Activated B cell treated with CpG ODN at 0.5 μM for 24 hours (primary cell): ENCODE measurements at places on chromosomes 3 and 15.

DNA sequence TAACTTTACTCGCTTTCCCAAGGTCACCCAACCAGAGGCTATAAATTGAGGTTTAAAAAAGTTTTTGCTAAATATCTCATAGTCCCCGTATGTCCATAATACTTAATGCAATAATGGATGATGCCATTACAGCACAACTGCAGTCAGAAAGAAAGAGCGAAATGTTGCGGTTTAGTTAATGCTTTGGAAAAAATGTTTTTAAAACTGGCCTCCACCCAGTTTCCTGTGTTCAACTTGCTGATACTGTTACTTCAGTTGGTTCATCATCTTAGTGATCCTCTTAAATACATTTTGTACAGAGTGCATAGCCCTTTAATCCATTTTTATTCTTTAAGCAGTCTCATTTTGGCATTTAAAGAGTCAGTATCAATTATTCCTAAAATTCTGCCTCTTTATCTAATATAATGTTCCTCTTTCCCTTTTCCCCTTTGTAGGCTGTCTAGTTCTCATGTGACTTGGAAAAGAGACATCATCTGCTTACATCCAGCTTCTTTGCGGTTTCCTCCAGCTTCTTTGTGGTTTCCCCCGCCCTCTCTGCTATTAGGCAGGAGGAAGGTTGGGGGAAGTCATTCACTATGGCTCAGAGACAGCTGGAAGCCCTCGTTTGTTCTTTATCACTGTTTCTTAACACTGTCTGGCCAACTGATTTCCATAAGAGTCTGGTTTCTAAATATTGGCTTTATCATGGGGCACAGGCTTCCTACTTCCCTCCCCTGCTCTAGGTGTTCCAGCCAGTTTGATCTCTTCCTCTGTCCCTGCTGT is 154.3 kb downstream of the GOLIM4 start:
- DNase-seq, result no peak

- no peak for DNase-seq
These were observed 3.0 kb upstream of the MAP1A start for GRCh38 chr15:43514241-43515057.

- no peak for DNase-seq
These were observed 79.5 kb downstream of the ZNF280D start for GRCh38 chr15:56653787-56654186.

DNA sequence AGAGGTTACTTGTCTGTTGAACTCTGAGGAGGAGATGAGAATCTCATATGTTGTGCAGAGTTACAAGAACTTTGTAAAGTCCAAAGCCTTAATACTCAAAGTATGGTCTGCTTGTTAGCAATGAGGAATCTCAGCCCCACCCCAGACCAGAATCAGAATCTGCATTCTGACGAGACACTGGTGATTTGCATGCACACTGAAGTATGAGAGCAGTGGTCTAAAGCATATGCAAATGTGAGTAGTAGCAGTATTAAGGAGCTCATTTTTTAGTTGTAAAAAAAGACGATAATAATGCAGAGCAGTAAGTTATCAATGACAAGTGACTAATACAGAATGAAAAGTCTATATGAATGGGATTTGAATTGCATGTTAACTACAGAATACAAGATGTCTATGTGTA is 327.7 kb downstream of the RYR3 start:
- DNase-seq, result no peak

GRCh38 chr3:50338965-50339364 is 1.7 kb downstream of the RASSF1 start:
- DNase-seq, result no peak

DNA sequence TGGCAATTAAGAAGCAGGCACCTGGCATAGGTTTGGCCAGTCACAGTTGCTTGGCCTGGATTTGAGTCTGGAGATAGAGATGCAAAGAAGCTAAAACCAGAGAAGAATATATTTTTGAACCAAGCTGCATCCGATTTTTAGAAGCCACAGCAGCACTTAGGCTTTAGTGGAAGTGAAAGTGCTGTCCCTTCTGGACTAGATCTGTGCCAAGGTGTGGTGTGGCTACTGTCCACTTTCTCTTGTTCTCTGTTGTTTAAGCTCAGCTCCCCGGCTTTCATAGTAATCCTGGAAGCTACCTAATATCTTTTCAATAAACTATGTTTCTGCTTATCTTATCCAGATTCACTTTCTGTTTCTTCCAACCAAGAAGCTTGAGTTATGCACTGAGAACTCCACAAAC is 183.4 kb upstream of the THRB start:
- DNase-seq, result no peak

- no peak for DNase-seq
These were observed 83.9 kb upstream of the KCNAB1 start for GRCh38 chr3:156036258-156037053.

GRCh38 chr15:57476533-57476975 is 100.2 kb downstream of the CGNL1 start:
- DNase-seq, result no peak

DNA sequence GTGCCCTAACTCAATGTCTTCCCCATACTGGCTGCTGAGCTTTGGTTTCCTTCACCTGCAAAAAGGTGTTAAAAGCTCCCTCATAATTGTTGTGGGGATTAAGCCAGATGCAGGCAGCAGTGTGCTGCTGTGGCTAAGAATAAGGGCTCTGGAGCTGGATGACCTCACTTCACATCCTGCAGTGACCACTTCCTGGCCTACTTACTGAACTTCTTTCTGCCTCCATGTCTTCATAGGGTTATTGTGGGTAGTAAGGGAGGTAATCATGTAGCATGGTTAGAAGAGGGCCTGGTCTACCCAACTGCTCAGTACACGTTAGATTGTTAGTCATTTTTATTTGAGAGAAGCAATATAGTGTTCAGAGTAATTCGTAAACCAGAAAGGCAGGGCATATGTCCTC is 18.4 kb downstream of the GYG1 start:
- no peak for DNase-seq

DNA sequence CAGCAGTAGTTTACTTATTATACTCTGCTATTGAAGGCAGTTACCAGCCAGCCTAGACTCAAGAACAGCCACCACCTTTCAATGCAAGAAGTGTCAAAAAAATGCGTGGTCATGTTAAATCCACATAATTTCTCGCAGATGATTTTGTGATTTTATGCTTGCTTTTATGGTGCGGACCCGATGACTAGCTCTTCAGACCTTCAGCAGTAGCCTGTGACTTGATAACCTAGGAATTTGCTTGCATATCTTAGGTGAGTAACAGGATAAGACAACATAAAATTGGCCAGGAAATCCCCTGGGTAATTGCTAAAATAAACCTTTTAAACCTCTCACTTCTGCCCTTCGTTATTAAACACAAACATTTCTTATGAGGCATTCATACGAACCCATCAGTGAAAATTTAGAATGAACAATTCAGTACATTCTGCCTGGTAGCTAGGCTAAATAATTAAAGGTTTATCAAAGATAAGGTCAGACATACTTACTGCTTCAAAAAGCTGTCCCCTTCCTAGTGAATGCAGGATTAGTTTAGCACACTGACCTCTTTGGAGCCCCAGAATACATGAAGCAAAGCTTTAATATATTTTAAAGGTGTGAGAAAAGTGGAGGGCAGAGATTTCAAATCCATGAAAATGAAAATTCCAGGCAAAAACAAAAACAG is 798.8 kb downstream of the OTOL1 start:
- no peak for DNase-seq

- DNase-seq, result no peak
These were observed 175.4 kb upstream of the NR2E3 start for GRCh38 chr15:71634820-71635560.

- DNase-seq, result no peak
These were observed 405.9 kb upstream of the ZNF385D start for GRCh38 chr3:22156868-22157267.

GRCh38 chr15:59867086-59867855 is 136.8 kb upstream of the FOXB1 start:
- DNase-seq, result no peak

DNA sequence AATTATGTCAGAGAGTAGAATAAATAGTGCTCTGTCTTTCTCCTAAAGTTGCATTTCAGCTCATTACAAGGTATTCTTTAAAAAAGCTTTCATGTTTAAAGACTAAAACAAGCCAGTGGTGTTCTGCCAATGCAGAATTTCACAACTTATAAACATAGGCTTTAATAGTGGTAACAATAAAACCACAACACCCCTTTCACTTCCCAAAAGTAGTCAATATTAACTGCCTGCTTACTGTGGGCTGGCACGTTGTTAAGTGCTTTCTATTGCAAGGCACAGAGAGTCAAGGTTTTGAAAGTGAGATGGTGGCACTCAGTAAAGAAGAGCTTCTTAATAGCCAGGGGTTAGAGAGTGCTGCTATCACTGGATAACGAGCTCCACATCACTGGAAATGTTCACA is 8.4 kb upstream of the RTP1 start:
- DNase-seq, result no peak

DNA sequence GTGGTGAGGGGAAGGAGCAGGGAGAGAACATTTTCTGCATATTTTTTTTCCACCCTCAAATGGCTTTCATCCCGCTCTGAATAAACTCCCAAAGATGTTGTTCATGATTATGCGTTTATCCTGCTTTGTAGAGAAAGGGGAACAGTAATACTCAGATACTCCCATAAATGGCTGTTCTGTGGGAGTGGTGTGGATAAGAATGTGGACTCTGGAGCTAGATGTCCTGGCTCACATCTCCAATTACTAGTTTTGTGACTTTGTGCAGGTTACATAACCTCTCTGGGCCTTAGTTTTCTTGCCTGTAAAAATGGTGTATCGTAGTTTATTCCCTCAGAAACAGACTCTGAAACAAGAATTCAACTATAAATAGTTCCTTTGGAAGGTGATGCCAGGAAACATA is 395.4 kb upstream of the SUCLG2 start:
- DNase-seq, result no peak

- DNase-seq, result no peak
These were observed 602.1 kb downstream of the VGLL3 start for GRCh38 chr3:86388820-86389219.

GRCh38 chr3:28300345-28300962 is 48.1 kb upstream of the ZCWPW2 start:
- no peak for DNase-seq

DNA sequence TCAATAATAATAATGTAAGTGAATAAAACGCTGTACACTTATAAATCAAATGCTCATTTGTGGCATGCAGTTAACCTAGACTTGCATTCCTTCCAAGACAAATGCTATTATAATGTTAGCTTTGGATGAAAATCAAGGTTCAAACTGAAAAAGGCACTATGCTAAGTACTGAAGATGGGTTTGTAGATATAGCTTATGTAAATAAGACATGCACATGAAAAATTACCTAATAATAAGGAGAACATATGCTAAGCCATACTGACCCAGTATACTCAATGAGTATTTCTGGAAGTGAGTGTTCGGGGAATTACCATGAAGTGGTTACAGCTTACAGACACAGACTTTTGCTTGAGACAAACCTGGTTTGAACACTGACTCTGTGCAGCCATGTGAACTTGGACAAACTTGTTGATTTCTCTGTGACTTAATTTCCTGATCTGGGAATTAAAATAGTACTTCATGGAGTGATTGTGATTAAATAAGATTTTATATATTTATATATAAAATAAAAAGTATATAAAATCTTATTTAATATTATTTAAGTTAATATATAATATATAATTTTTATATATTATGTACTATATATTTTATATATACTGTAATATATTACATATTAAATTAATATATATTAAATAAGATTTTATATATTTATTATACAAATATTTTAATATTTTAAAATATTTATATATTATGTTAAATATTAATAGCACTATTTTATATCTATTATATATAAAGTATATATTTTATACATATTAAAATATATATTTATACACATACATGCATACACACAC is 159.2 kb downstream of the ZPLD1 start:
- DNase-seq, result no peak

DNA sequence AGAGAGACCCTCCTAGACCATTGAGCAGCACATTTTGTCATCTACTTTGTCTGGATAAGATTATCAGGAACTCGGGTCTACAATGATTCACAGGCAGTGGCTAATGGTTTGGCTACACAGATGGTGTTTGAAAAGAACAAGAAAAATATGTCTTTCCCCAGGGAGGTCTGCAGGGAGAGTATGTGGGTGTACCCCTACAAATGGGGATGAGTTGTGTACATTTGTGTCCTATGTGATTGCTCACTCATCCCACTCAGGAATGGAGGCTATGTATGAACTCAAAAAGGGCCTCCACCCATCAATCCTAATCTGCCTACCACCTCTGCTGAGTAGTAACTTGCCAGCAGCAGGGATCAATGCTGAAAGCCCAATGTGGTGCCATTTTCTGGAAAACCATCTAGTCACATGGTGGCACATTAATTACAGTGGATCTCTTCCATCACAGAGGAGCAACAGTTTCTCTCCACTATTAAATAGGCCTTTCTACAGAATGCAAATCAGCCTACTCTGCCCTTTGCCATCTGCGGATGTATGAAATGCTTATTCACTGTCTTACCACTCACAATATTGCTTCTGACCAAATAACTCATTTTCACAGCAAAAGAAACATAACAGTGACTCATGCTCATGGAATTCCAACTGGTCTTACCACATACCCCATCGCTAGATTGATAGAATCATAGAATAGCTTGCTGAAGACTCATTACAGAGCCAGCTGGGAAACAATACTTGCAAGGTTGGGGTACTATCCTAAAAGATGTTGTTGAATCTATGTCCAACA is 48.3 kb upstream of the TRIM42 start:
- DNase-seq, result no peak

DNA sequence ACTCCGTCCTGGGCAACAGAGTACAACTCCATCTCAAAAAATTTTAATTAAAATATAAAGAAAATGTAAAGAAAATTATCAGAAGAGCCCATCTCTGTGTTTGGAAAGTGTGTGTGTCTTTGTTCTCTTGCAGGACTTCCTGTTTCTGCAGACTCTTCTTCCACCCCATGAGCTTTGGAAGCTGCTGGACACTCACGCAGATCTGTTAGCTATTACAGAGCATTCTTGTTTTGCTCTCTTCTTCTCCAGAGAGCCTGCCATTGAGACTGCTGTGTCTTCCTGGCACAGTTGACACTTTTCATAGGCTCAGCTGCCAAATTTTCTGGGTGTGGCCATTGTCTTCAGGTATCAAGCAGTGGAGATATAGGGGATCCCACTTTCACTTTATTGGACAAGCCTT is 6.0 kb upstream of the CCR8 start:
- no peak for DNase-seq
